Effector CD4-positive, alpha-beta T cell (primary cell): ENCODE measurements at places on chromosomes 12 and 14.
A peak's percentile ranks its signal among the peaks of the same experiment; 100 is the strongest.

- no peak for DNase-seq
Observed at GRCh38 chr12:66405395-66405794, 103.1 kb downstream of the HELB start.

DNA sequence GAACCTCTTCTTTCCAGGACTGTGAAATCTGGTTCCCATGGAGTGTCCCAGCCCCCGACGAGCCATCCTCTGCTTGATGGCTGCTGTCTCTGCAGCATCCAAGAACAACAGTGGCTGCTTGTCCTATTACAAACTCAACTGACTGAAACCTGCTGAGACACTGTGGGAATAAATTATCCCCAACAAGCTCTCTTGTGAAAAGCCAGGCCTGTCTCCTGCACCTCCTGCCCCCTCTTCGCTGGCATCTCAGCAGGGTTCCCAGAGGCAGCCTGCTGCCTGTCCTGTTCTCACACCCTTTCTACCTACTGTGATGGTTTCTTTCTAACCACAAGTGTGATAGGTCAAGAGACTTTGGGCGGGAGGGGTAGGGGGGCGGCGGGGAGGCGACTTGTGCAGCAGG is 180.2 kb downstream of the TSPAN9 start:
- DNase-seq = no peak

- no peak for DNase-seq
Observed at GRCh38 chr12:45775964-45776363, 46.5 kb downstream of the ARID2 start.

DNA sequence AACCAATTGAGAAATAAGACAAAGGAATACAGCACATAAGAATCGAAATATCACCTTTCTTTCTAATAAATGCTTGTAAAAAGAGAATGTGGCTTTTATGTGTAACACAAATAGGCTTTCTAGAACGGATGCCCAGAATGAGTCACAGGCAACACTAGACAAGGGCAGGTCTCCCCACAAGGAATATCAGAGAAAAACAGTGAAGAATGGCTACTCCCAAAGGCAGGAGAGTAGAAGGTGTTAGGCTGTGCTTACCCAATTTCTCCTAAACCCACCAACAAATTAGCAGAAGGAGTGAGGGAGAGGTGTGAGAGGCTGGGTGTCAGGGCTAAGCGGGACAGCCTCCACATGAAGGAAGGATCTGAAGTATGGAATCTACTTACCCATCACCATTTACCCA is 55.2 kb downstream of the GALNT4 start:
- DNase-seq = no peak

- DNase-seq = no peak
Observed at GRCh38 chr12:123868791-123869190, 103.8 kb downstream of the CCDC92 start.

DNA sequence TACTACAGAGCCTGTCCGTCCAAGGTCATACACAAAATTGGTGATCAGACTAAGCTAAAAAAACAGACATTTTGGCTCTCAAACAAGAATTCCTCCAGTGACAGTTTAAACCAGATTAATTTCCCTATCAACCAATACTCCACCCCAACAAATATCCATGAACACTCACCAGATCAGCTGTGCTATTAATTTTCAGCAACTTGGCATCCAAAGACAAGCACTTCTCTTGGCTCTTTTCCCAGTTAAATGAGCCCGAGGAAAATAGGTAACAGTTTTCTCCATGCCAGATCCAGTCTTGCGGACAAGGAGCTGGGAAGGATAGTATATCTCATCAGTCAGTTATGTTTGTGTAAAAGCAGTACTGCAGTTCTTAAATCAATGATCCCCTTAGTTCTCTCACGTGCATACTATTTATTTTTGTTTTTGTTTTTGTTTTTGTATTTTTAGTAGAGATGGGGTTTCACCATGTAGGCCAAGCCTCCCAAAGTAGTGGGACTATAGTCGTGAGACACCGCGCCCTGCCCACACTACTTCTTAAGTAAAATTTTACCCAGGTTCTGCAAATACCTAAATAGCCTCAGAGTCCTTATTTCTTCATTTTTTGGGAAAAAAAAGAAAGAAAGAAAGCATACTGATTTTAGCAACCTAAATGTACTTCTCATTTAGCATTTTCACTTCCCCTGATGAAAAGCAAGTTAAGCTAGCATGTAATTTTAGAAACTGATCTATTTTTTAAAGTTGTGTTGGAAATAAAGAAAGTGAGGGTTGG is 11.1 kb downstream of the OLR1 start:
- no peak for DNase-seq

DNA sequence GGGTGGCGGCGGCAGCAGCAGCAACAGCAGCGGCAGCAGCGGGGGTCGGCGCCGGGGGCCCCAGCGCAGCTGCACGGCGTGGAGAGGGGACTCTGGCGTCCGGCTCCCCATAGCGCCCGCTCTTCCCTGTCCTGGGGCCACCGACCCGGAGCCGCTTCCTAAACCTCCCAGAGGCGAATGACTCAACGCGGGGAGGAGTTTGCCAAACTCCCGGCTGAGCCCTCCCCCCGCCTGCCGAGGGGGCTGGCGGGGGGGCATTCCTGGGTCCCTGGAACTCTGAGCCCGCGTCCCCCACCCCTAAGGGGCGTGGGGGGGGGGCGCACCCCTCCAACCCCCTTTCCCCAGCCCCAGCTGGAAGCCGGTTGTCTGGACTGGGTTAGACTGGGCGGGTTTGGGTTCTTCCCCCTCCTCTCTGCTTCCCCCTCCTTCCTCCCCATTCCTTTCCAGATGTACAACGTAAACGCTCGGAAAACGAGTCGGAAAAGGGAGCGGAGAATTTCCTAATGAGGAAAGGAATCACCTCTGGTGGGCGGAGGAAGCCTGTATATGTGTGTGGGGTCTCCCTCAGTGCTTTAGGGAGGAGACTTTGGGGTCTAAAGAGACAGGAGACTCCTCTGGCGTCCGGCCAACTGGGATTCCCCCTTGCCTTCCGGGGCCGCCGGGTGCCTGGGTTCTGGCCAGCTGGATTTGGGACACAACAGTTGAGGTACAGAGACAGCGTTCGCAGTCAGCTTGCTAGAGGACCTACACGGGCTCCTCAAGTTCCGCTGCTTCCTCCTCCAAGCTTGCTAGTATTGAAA is at the start of gene ITGA5:
TSS of gene ITGA5 (minus strand) at position 179 of the 800 bp plus-strand sequence. CDS start at position 111, 68 bp downstream.
- peak; percentile 44 for DNase-seq

- no peak for DNase-seq
Observed at GRCh38 chr12:104710940-104711689, 247.0 kb downstream of the SLC41A2 start.

DNA sequence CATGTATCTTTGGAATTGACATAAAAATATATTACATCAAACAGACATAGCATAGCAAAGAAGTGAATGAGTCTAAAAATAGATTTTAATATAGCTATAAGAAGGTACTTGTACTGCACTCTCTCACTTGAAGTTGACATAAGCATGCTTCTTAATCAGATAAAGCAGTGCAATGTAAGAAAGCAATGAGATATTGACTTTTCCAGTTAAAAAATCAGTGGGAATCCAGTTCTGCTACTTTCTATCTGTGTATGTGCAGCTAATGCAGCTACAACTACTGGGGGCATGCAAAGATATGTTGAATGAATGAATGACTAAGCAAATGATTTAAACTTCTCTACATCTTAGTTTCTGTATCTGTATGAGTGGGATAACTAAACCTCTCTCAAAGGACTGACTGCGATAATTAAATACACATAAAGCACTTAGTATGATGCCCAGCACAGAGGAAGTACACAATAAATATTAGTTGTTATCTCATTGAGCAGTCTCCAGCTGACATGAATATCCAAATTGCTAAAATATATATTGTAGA is 10.3 kb downstream of the WASHC3 start:
- DNase-seq = no peak

DNA sequence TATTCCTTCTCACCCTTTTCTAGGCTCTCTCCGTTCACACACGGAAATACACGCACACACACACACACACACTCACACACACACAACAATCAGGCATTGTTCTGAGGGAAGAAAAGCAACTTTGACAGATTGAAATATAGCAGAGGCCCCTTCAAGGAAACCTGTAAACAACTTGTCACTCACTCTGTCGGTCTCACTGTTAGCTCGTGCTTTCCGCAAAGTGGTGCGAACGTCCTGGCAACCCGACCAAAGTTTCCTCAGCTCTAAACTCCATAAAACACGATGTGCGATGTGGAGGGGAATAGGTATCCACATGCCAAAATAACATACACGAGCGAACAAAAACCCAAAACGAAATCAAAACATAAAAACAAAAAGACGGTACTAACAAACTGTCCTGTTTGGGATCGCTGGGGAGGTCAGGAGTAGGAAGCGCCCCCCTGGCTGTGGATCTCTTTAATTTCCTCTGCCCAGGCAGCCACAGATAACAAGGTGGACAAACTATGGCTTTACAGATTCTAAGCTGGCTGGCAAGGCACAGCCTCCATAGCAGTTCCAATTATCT is 822 bp upstream of the SOX5 start:
- DNase-seq = no peak

GRCh38 chr14:72786378-72787350 is 107.2 kb downstream of the DPF3 start:
- DNase-seq = no peak

DNA sequence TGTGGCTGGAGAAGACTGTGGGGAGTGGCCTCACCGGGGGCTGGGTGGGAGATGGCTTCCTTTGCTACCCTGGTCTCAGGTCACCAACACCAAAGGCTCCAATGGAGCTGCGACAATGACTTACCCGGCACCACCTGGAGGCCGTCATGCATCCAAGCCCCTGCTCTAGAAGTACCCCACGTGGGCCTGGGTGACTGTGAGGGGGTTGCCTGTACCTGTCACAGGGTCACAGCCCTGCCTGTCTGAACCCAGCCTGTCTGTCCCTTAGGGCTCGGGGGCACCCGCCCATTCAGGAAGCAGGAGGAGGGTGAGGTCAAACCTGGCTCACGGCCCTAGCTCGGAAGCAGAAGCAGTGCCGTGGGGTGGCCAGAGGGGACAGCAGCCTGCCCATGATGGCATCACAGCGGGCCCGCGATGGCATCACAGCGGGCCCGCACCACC is 18.9 kb downstream of the ABCB9 start:
- DNase-seq = no peak

DNA sequence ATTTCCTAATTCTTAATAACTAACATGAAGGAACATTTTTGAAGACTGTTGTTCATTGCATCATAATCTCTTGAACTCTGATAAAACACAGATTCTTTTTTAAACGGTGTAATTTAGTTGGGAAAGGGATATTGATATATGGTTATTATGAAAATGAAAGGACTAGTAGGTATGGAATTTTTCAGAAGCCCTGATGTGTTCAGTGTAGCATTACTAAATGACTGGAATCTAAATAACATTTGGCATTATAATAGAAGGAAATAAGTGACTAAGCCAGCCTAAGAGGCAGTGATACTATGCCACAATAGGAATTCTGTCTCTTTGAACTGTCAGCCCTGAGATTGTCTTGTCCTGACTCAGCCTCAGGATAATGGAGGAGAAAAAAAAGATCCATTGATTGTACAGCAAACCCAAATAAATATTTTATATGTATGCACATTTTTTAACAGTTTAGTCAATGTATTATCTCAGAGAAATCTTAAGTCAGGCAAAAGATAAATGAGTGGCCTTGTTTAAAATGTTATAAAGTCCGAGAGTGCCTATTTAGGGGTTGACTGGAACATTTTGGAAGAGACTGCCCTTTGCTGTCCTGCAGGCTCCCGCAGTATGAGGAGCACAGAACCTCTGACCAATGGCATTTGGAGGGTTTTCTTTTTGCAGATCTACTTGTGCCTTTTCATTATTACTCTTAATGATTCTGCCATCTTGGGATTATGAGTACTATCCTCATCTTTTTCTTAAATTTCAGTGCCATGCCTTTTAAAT is 271.2 kb downstream of the EGLN3 start:
- no peak for DNase-seq

- no peak for DNase-seq
Observed at GRCh38 chr12:41230756-41231155, 42.6 kb downstream of the PDZRN4 start.

DNA sequence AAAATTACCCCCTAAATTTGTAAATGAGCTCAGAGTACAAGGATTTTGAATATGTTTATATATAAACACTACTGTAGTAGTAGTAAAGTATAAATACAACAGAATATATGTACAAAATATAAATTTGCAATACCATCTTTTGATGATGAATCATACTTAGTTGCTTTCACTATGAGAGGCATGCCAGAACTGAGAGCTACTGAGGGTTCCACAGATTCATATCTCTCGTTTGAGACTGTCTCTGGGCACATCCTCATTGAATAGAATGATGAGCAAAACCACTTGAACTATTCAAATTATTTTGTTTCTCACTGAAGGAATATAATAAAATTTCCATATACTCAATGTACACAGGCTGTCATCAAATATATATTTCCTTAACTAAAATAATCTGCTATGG is 417.6 kb downstream of the NAV3 start:
- no peak for DNase-seq

DNA sequence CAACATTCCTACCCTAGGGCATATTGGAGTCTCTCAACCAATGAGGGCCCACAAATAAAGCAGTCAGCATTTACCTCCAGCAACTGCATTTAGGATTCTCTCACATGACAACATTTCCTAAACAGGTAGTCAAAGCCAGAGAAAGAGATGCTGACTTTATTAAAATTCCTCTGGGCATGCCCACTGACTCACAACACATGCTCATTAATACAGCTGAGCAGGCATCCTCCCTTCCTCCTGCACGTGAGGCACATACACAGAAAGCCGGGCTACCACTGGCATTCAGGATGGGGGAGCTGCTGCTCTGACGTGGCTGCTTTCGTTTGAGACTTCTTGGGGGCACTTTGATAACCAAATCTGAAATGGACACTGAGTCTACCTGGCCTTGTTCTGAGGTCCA is 174.1 kb downstream of the NRXN3 start:
- DNase-seq = no peak

DNA sequence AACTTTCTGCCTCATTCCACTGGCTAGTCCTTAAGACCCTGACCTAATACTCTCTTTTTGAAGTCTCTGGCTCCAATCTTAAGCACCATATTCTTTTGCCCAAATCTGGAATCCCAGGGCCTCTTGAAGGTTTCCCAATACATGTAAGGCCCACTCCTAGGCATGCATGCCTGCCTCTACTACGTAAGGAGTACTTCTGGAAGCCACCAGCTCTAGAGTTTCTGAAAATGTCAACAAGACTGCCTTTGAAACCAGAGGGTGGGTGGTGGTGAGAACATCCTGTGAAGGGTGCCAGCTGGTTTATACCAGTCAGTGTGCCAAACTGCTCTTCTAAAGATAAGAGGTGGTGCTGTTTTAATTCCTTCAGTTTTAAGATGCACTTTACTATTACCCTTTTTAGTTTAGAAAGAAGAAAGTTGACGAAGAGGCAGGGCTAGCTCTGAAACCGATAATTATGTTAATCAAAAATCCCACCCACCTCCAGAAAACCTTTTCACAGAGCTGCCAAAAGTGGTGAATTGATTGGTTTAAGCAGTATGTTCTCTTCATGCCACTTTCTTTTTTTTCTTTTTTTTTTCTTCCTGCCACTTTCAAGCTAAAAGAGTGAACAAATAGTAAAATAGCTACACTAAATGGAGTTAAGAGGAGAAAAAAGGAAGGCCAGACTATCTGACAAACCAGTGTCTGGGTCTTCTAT is 8.7 kb upstream of the WDR89 start:
- DNase-seq = peak; percentile 40
